ENCODE measurements at places on chromosomes 4 and X.

- no peak for DNase-seq
These were observed 12.9 kb downstream of the TLR10 start for GRCh38 chr4:38769857-38770256.

GRCh38 chrX:108892501-108892900 lies 156.1 kb upstream of the IRS4 start:
- DNase-seq: no peak

DNA sequence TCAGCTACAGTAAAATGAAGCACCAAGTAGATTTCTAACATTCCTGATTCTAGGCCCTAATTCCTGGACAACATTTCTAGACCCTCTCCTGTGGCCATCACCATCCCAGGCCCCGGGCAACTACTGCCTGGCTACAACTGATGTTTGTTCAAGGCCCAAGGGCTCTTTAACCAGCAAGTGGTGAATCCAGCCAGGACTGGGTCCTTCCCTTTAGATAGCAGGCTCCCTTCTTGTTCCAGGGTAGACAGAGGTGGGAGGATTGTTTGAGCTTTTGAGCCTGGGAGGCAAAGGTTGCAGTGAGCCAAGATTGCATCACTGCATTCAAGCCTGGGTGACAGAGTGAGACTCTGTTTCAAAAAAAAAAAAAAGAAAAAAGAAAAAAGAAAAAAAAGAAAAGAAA lies 12.7 kb upstream of the AADAT start:
- no peak for DNase-seq

- no peak for DNase-seq
These were observed 6.5 kb downstream of the DMD start for GRCh38 chrX:33204889-33205288.

- peak; percentile 26 for DNase-seq
These were observed 55.0 kb downstream of the ATP11C start for GRCh38 chrX:139877710-139878414.

Data from MV-4-11 (cell line).